ENCODE measurements at places on chromosomes 7 and 10.

- DNase-seq, result no peak
These were observed 63.3 kb downstream of the NKX6-2 start for GRCh38 chr10:132722394-132723329.

GRCh38 chr7:9889554-9889953, 1084.1 kb upstream of the PHF14 start:
- peak; percentile 92 for DNase-seq

GRCh38 chr10:131032329-131033165, 279.0 kb downstream of the TCERG1L start:
- no peak for DNase-seq

DNA sequence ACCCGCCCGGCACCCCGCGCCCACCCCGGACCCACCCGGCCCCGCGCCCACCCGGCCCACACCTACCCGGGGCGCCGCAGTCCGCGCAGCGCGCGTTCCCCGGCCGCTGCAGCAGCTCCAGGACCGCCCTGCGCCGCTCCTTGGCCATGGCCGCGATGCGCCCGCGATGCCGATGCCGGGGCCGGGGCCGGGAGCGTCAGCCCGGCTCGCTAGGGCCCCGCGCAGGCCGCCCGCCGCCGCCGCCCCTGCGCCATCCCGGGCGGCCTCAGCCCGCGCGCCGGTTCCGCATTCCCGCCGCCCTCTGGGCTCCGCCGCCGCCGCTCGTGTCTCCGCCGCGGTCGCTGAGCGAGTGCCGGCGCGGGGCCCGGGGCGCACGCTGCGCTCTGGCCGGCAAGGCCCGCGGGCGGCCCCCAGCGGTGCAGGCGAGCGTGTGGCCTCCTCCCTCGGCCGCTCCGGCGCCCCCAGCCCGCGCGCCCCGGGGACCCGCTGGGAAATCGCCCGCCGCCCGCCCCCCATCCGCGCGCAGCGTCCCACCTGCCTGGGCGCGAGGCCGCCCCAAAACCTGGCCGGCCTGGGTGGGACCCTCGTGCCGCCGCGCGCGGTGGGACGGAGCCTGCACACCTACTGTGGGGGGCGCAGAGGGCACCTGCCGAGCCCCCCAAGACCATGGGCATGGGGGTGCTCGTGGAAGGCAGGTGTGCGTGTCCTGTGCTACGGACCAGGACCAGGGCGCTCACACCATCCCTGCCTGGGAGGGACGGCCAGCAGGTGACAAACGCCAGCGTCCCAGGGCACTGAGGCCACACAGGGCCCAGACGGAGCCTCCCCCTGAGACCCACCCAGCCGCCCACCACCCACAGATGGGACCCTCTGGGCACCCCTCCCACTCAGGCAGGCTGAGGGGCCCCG, at the start of gene ADAP1:
ADAP1 (minus strand) TSS at position 351 of the 909 bp plus-strand sequence; CDS start at position 148, 203 bp downstream.
- peak; percentile 61 for DNase-seq

- no peak for DNase-seq
These were observed 148.6 kb downstream of the DNAJB6 start for GRCh38 chr7:157485361-157485831.

DNA sequence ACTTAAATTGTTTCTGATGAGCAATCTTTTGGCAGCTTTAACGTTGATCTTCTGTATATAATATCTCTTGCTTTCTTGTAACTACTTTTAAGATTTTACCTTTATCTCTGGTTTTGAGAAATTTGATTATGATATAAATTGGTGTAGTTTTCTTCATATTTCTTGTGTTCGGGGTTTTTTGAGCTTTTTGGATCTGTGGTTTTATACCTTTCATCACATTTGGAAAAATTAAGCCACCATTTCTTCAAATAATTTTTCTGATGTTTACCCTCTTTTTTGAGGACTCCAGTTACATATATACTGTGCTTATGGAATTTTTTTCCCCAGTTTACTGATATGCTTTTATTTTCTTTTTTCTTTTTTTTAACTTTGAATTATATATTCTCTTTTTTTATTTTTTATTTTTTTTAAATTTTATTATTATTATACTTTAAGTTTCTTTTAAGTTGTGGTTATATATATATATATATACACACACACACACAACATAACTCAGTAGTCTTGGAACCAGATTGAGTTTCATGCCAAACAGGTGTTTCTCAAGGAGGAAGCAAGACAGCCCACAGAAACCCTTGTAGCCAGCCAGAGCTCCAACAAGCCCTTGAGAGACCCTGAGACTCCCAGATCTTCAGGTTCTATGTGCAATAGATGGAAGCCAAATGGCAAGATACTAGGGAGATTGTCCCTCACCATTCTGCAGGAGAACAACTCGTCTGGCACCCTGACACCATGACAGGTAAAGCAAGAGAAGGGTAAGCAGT, 27.5 kb upstream of the NME8 start:
- no peak for DNase-seq

GRCh38 chr7:99040104-99040958, 103.6 kb downstream of the SMURF1 start:
- peak; percentile 80 for DNase-seq

DNA sequence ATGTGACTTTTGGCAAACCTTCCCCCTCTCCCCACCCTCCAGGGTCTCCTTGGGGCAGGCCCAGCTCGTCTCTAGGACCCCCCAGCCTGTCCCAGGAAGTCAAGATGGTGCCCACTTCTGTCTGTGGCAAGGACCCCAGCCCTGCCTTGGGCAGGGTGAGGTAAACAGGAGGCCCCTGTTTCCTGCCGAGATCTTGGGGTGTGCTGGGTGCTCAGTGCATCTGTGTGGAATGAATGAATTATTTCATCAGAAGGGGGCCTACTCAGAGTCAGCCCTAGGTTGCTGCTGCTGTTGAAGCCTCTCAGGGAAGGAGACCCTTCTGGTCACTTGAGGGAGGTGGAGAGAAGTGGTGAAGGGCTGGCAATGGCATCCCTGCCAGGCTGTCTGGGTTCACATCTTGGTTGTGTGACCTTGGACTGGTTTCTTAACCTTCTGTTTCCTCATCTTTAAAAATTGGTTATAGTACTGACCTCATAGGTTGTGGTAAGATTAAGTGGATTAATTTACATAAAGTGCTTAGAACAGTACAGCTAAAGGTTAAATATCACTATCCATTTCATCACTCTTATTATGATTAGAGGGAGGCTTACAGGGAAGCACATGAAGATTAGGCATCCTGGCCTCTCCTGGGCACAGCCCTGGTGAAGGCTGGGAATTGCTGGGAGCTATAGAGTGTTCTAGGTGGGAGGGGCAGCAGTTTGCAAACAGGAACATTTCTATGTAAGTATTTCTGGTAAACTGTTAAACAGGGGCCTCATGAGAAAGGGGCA, 67.7 kb downstream of the ZMIZ1 start:
- no peak for DNase-seq

- no peak for DNase-seq
These were observed 2.1 kb upstream of the PRXL2A start for GRCh38 chr10:80406204-80406603.

- DNase-seq, result peak; percentile 47
These were observed 11.3 kb downstream of the CPA2 start for GRCh38 chr7:130277763-130278643.

DNA sequence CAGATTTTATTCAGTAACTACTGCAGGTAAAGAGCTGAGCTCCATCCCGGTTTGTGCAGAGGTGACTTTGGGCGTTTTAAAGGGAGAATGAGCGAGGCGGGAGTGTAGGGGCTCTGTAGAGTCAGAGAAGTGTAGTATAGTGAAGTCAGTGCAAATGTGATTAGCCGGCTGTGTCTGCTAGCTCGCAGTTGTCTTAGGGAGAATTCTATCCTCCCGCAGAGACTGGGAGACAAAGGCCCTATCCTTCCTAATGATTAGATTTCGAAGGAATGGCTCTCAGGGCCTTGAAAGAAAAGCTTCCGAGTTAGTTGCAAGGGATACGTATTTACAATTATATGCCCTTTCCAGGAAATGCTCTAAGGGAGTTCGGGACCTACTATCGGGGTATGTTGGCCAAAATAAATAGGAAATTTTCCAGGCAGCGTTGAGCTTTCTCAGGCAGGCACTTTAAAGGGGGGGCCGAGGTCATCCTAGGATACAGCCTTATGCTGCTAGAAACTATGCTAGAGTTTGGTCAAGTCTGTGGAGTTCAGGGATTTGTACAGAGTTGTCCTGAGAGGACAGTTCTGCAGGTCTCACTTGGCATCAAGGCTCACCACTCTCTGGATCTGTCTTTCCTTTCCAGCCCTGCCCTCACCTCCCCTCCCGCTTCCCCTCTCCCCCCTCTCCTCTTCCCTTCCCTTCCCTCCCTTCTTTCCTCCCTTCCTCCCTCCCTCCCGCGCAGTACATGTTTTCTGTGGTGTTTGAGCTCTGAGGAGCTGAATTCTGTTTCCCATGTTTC, 825 bp downstream of the MRPL32 start:
- DNase-seq, result no peak

DNA sequence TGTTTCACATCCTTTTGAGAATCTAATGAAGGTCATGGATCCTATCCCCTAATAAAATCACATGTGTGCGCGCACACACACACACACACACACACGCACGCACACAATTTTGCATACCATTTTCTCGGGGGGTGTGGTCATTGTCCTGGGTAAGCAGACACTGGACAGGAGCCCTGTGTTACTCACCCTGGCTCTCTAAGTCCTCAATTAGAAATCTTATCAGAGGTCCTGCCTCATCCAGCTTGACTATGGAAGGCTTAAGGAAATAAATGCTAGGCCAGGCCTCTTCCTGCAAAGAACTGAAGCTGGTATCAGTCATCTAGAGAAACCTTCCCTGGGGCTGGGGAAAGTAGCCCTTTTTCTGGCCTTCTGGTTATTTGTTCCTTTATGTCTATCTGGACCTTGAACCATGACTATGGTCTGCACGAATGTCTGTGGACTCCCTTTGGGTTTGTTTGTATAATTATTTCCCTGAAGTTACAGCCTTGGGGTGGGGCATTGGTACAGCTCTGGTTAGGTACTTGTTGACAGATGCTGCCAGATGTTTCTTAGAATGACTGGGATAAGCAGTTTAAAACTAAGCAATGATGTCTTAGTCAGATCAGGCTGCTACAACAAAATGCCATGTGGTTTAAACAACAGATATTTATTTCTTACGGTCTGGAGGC, 208.5 kb downstream of the CCDC3 start:
- DNase-seq, result no peak

DNA sequence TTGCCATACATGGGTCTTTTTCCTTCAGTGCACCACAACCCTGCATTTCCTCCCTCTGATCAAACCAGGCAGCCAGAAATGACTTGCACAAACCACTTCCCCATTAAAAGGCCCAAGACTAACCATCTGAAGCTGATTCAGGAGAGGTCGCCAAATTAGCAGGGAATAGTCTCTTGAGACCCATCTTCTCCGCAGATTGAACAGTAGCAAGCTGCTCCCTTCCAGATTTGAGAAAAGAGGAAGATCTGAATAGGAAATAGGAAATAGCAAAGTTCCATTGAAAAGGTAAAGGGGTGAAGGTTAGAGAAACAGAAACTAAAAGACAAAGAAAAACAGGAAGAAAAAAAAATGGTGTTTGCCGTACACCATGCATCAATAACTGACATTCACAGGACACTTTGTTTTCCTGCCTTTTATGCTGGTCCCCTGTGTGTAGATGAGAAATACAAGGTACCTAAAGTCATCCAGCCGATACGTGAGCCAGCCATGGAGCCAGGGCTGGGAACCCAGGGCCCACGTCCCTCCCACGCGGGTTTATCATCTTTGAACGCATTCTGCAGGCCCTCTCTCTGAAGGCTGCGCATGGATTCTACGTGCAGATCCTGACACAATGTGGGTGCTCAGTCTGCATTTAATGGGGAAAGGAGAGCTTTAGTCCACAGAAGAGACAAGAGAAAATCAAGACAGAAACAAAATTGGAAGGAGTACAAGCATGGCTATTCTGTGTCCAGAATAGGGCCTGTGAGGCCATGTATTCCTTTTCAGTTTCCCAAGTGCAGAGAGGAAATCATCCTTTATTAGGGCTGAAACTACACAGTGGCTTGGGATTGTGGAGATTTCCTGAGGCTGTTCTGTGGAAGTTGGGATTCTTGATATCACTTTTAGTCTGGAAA, 268.4 kb upstream of the NPVF start:
- DNase-seq, result no peak

- no peak for DNase-seq
These were observed 12.6 kb downstream of the RGR start for GRCh38 chr10:84257343-84258020.

DNA sequence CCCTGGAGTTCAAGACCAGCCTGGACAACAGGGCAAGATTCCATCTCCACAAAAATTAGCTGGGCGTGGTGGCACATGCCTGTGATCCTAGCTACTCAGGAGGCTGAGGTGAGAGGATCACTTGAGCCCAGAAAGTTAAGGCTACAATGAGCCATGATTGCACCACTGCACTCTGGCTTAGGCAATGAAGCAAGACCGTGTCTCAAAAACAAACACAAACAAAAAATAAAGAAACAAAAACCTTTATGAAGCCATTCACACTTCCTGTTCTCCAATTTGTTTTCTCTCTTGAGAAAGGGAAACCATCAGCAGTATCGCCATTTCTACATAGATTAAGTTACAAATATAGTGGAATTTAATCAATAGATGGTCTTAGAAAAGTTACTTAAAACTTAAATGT, 19.8 kb downstream of the YME1L1 start:
- DNase-seq, result no peak

DNA sequence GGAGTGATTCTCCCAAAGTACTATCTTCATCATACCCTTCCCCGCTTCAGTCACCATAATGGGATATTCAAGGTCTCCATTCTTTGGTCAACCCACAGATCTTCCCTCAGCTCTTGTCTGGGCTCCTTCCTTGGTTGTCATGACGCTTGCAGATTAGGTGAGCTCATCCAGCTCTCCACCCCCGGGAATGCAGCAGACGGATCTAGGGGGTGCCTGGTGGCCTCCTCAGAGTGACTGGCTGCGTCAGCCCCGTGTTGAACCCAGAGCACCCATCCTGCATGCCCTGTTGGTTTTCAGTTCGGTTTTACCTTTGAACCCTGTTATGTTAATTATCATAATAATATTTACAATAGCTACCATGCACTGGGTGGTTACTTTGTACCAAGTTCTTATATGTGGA, 6.4 kb downstream of the NEURL1 start:
- no peak for DNase-seq

DNA sequence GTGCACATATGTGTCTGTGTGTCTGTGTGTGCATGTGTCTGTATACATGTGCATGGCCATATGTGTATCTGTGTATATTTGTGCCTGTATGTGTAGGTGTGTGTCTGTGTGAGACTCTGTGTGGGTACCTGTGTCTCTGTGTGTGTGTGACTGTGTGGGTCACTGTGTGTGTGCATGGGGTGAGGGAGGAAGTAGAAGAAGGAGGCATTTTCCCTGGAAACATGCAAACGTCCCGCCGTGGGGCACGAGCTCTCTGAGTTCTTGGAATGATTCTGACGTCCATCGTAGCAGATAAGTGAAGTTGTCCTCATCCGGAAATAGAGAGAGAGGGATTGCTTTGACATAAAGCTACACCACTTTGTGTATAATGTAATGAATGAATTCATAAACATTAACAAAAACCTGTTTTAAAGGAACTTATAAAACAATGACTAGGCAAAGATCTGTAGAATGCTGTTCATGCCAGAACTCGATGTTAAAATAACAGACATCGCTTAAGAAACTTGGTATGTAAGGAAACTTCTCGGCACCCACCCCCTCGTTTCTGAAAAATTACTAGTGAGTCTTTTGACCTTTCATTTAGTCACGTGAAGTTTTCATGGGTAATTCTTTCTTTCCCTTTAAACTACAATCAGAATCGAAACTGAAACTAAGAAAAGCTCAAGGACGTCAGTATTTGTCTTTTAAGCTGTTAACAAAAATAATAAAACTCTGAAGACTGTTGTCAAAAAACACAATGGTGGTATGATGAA, 43.6 kb upstream of the KLF6 start:
- no peak for DNase-seq

GRCh38 chr10:91643700-91644099, 10.8 kb upstream of the PPP1R3C start:
- peak; percentile 27 for DNase-seq

- DNase-seq, result no peak
These were observed 46.9 kb downstream of the CDK14 start for GRCh38 chr7:90642978-90643377.

- no peak for DNase-seq
These were observed 42.1 kb upstream of the GPR26 start for GRCh38 chr10:123624086-123624485.

All from right lobe of liver (tissue), 6 donors.